GM12865 (cell line): ENCODE measurements at places on chromosomes 2 and 18.

GRCh38 chr2:89845532-89845931 lies 1154.1 kb downstream of the RPIA start:
- DNase-seq = no peak

- DNase-seq = no peak
These were observed 77.3 kb downstream of the CLIP4 start for GRCh38 chr2:29192526-29192925.

GRCh38 chr2:111691164-111691875 lies 192.7 kb downstream of the ANAPC1 start:
- no peak for DNase-seq

DNA sequence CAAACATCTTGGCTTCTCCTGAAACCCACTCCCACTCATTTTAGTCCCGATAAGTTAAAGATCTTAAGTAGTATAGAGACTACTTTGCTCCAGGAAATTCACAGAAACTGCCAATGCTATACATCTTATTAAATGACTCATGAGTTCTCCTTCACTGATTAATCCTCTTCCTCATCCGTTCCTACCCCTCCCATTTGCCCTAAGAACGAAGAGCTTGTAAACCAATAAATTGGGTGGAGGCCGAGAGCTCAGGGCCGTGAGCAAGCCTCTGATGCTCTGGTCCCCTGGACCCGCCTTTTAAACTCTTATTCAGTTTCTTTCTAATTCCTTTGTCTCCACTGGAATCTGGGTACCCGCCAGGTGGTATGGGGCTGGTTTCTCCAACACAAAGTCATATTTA lies 68.6 kb downstream of the METTL8 start:
- DNase-seq = no peak

DNA sequence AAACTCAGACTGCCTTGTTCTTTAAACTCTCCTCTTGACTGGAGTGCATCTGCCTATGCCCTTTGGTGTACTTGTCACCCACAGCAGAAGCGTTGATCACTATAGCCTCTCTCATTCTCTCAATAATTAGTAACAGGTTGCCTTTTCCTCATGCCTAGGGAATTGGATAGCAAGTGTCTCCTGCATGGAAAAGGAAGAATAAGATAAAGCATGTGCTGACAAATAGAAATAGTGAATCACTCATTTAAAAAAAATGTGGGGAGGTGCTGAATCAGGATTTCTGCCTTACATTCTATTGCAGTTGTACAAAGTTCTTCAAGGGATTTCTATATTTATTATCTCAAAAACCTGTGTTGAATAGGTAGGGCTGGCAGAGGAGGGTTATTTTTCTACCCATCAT lies 323.0 kb downstream of the TXNL1 start:
- no peak for DNase-seq
